ENCODE measurements at places on chromosomes 6 and 20.

- no peak for DNase-seq
Observed at GRCh38 chr6:153140299-153140698, 9.2 kb upstream of the RGS17 start.

DNA sequence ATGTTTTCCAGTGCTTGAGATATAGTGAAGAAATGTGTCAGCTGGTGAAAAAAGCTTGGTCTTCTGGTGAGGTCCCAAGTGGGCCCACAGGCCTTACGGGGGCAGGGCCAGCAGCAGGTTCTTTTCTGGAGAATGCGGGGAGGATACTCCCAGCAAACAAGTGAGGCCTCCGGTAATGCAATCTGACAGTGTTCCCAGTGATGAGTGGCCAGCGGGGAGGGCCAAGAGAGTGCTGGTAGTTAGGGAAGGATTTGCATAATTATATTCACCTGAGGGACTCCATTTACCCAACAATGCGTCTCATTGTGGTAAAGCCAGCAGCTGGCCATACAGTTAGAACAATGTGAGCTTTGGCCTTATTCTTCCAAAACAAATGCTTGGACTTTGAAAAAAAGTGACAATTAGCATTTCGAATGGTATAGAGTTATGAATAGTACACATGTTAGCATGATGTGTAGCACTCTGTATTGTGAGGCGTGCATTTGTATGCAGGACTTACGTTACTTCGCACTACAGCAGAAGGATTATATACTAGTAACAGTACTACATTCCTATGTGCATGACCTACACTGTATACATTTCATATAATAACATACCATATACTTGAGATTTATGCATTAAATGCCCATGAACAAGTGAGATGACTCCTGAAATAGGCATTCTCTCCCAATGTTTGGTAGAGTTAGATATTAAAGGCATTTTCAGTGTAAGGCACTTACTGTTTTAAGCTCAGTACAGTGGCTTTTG lies 69.8 kb downstream of the MYB start:
- no peak for DNase-seq

- DNase-seq, result peak; percentile 56
Observed at GRCh38 chr20:33793011-33793931, 17.9 kb upstream of the CHMP4B start.

- no peak for DNase-seq
Observed at GRCh38 chr6:81786150-81786549, 33.7 kb upstream of the TENT5A start.

DNA sequence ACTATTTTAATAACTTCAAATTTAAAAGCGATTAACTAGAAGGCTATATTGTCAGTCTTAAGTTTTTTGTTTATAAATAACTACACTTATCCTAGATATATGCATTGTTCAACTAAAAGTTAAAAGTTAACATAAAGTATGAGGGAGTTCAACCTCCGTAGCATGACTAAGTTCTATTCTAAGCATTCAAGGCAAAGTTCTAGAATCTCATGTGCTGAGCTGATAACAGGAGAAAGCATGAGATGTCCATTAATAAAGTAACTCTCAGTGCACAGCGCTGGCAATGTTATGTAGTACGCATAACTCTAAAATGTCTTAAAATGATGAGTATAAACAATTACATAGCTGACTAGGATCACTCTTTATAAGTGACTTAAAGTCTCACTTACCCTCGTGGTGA lies 264.8 kb downstream of the RNGTT start:
- no peak for DNase-seq

DNA sequence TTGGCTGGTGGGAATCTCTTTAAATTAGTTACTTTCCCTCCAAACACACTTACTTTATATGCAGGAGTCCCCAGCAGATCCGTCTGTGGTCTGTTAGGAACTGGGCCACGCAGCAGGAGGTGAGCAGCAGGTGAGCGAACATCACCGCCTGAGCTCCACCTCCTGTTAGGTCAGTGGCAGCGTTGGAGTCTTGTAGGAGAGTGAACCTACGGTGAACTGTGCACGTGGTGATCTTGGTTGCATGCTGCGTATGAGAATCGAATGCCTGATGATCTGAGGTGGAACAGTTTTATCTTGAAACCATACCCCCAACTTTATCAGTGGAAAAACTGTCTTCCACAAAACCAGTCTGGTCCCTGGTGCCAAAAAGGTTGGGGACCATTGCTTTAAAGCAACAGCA lies 5.0 kb downstream of the SERPINB6 start:
- DNase-seq, result no peak

- DNase-seq, result no peak
Observed at GRCh38 chr6:121405306-121405705, 30.1 kb upstream of the GJA1 start.

- no peak for DNase-seq
Observed at GRCh38 chr6:49662892-49663261, 26.2 kb upstream of the RHAG start.

- no peak for DNase-seq
Observed at GRCh38 chr6:137332637-137333280, 113.6 kb upstream of the IFNGR1 start.

DNA sequence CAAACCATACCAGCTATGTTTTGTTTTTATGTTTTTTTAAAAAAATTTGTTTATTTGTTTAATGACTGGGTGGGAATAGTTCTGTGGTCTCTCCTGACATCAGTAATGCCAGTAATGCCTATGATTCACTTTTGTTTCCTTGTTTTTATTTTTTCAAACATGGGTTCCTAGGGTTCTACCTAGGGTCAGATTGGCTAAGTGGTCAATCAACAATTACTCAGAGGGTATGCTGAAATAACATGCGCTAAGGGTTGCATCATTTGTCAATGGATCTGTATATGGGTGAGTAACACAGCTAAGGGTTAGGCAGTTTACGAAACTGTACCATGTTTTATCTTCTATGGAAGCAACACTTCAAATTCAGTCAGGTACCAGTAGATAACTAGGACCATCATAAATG lies 583.8 kb upstream of the GJE1 start:
- no peak for DNase-seq

DNA sequence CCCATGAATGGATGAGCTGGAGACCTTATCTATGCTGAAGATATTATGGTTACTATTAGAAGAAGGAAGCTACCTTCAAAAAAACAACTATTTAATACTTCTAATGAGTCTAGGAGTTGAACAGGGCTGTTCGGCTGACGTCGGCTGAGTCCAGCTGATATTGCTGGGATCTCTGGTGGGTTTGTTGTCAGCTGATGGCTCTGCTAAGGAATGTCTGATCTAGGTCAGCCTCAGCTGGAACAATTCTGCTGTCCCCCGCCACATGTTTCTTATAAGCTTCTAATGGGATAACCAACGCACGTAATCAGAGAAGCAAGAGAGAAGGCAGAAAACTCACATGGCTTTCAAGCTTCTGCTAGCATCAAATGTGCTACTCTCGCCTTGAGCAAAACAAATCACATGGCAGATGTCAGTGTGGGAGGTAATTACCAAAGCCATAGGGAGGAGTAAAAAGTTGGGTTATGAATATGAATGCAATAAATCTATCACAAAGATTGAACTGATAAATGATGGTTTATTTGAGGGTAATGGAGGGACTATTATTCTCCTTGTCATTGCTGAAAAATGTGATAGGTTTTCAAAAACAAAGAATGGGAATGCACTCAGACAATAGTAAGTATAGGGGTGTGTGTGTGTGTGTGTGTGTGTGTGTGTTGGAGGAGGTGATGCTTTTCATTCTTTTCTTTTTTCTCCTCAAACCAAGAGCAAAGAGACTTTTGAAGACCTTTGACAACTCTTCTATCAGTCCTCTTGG lies 71.5 kb downstream of the BTBD3 start:
- DNase-seq, result no peak

GRCh38 chr6:122694602-122695001 lies 84.4 kb downstream of the PKIB start:
- no peak for DNase-seq

DNA sequence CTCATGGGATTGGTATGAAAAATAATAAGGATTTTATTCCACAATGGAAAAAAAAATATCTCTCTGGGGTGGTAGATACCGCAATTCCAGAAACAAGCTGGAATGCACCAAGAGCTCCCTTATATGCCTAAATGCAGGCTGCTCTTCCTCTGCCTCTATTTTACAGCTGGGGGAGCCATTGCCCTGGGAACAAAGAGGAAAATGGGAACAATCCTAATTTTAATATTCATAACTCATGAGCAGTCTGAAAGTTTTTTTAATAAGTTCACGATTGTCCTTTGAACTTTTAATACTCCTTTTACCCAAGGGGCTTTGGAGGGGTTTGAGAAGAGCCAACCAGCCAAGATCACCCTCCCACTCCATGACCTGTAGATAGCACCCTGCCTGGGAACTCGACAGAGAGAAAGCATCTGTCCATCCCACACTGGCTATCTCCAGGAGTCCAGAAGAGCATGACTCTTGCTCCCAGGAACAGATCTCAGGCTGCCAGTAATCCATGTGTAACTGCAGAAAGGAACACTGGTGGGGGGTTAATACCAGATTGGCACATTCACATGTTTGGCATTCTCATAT lies 74.7 kb downstream of the CD83 start:
- DNase-seq, result no peak

- no peak for DNase-seq
Observed at GRCh38 chr6:166017032-166017635, 150.5 kb downstream of the TBXT start.

DNA sequence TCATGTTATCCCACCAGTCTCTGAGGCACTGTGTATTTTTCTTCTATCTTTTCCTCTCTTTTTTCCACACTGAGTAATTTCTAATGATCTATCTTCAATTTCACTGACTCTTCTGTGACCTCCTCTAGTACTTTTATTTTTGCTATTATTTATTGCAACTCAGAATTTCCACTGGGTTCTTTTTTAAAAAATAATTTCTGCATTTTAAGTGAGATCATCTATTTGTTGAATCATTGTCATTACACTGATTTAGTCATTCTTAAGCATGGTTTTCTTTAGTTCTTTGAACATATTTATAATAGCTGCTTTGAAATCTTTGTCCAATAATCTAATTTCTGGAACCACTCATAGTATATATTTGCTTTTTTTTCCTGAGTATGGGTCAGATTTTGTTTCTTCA lies 96.7 kb upstream of the SLC22A16 start:
- no peak for DNase-seq

DNA sequence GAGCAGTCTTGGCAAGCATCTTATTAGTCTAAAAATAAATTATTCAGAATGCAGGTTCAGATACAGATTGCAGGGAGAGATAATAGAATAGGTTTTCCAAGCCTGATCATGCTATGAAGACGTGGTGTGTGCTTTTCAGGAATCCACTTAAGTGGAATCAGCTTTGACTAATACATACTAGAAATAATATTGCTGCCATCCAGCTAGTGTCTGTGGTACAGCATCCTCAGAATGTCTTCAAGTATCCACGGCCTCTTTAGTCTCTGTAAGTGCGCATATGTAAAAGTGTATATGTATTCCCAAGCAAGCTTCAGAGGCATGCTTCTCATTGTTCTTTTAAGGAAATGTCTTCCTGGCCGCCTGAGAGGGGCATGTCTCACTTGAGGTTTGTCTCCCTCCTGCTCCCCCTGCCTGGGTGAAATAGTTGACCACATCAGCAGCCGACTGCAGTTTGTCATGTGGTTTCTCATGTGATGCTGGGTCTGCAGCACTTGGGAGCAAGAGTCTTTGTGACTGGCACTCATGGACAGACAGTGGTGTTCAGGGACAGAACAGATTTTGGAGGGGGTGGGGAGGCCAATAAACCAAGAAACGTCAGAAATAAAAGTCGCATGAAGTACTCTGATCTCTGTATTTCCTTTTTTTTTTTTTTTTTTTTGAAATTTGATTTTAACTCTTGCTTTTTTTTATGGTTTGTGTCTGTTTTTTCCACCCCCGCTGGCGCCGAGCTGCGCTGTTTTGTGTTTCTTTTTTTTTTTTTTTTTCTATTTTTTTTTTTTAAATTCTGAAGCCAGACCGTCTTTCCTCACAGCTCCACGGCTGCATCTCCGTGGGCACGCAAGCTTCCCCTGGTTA lies 150.8 kb downstream of the PRL start:
- DNase-seq, result peak; percentile 35

DNA sequence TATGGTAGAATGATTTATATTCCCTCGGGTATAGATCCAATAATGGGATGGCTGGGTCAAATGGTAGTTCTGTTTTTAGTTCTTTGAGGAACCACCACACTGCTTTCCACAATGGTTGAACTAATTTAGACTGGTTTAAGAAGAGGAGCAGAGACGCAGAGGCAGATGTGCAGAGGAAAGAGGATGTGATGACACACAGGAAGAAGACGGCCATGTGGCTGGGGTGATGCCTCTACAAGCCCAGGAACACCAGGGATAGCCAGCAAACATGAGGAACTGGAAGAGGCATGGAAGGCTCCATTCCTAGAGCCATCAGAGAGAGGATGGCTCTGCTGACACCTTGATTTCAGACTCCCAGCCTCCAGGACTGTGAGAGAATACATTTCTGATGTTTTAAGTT lies 218.3 kb upstream of the DTNBP1 start:
- DNase-seq, result no peak

GRCh38 chr20:61864481-61864880 lies 201.2 kb downstream of the TAF4 start:
- no peak for DNase-seq

DNA sequence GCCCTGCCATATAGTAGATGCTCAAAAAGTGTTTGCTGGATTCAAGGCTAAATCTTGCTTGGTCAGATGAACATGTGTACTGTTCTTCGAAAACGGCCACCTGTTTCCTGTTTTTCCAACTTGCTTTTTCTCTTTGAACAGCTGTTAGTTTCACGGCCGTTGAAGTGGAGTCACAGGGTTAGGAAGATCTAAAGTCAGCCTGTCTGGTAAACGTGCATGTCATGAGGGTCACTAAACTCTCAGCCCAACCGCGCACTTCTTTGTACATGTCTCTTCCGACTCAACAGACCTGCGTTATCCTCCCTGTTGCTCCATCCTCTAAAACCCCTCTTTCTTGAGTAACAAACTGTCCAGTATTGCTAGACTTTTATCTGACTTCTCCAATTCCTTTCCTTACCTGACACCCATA lies 93.2 kb upstream of the MAN1A1 start:
- DNase-seq, result no peak

DNA sequence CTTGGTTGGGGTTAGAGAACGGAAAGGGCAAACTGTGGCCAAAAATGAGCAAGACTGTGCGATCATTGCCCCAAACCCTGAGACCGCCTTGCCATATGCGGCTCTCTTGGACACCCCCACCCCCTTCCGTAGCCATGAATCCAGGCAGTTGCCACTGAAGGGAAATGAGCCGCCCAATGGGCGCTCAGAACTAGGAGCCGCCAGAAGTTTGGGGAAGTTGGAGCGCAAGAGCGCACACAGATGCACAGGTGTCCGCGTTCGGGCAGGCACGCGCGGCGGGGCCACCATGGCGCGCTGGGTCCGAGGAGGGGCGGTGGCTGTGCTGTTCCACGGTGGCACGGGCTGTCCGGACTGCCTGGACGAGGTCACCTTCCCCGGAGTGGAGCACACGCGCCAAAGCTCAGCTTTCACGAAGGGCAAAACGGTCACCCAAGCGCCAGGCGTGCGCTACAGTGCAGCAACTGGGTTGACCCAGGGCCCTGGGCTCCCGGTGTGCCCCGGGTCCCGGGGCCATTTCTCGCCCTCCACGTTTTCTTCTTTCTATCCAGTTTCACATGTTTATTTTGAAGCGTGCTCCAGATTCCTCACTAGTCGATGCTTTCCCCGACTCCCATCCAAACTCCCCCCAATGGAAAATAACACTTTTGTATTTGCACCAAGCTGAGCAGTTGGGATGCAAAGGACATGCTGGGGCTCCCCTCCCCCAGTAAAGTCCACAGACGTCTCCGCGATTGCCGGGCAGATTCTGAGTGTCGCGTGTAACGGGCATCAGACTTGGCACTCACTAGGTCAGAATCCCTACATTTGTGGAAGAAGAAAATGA lies 906 bp upstream of the PDE10A start:
- peak; percentile 10 for DNase-seq

GRCh38 chr20:24109537-24109936 lies 121.0 kb upstream of the GGTLC1 start:
- DNase-seq, result no peak

Data from GM03348 (cell line).